HepG2 (cell line): ENCODE measurements at places on chromosomes 6 and 20.
A peak's percentile ranks its signal among the peaks of the same experiment; 100 is the strongest.

GRCh38 chr6:98241630-98242029, 592.7 kb upstream of the POU3F2 start:
- no peak for DNase-seq

DNA sequence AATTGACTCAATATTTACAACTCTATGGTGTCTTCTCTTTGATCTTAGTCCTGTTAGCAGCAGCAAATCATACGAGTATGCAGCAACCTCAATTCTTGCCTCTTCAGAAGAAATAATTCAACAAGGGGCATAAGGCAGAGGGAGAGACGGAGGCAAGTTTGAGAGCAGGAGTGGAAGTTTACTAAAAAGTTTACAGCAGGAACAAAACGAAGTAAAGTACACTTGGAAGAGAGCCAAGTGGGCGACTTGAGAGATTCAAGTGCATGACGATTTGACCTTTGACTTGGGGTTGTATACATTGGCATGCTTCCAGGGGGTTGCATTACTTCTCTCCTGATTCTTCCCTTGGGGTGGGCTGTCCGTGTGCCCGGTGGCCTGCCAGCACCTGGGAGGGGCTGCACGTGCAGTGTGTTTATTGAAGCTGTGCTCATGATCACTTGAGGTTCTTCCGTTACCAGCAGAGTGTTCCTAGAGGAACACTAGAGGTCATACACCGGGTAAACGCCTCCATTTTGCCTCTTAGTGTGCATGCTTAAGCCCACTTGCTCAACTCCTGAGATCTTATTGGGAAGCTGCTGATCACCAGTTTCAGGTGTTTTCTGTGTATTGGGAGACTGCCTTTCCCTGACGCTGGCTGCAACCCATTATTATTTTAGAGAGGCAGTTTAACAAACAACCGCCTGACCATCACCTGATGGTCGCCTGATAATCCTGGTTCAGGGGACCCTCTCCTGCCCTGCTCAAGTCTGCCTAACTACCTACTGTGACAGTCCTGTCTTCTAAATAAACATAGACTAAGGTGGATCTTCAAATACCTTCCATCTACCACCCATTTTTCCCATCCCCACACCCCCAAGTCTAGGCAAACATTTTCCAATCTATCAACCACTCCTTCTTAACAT, 172.4 kb upstream of the MYLIP start:
- peak; percentile 44 for DNase-seq

DNA sequence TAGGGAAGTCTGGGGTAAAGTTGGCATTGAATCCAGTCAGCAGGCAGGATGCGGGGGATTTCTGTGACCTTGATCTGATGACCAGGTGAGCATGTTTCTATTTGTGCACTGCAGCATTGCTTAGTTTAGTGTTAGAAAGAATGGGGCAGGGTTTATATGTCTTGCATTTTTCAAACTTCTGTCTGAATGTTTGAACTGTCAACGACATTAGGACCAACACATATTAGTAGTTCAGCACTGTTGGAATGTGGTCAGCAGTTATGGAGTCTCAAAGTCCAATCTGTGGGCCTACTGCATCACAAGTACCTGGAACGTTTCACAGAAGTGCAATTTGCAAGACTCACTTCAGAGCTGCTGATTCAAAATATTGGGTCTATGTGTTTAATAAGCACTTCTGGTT, 276.6 kb upstream of the BMP2 start:
- peak; percentile 89 for DNase-seq

GRCh38 chr6:21164768-21165326, 428.7 kb upstream of the SOX4 start:
- no peak for DNase-seq

DNA sequence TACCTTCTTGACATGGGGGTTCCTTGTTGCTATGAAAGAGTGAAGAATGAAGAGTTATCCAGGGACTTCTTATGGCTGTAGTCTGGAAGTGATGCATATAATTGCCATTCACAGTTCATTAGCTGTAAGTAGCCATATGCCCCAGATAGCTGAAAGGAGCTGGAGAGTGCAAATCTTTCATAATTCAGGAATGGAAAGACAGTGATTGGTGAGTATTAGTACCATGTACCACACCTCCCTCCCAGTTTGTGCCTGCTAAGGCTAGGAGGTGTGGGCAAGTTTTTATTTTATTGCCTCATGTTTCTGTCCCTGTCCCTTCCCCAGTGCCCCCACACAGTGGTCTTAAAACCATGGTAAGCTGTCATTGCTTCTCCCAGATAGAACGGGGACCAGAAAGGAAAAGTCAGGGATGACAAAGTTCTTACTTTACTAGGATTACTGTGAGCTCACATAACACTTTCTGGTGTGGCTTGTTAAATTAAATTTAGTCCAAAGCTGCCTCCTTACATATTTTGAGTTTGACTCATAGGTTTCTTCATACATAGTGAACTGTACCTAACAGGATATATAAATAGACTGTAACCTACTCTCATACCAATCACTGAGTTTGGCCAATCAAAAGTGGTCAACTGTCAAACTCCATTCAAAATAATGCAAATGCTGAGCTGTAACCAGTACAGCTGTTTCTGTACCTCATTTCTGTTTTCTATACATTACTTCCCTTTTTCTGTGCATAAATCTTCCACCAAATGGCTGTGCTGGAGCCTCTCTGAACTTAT, 119.4 kb downstream of the RFPL4B start:
- DNase-seq: no peak

DNA sequence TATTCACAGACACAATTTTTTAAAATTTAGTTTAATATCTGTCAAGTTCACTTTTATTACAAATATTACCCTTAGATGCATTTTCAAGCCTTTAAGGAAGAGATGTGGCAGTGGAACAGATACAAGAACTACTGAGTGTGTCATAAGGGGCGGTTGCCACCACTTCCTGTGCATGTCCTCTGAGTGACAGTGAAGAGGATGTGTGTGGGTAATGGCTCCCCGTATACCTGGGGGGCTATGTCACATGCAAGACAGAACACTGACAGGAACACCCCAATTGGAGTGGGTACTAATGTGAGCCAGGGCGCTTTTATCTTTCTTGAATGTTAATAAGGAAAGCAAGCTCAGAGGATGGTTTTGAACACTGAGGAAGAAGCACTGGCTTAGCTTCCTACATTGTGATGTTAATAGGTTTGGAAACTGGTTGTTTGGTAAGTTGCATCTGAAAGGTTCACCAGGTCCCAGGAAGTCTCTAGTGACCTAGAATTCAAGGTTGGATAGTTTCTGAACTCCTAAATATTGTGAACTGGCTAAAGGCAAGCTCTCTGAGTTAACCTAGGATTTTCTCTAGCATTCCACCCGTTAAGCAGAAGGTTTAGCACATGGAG, 83.4 kb upstream of the ASF1A start:
- no peak for DNase-seq

- DNase-seq: no peak
Observed at GRCh38 chr20:15610787-15611186, 962.5 kb downstream of the KIF16B start.

DNA sequence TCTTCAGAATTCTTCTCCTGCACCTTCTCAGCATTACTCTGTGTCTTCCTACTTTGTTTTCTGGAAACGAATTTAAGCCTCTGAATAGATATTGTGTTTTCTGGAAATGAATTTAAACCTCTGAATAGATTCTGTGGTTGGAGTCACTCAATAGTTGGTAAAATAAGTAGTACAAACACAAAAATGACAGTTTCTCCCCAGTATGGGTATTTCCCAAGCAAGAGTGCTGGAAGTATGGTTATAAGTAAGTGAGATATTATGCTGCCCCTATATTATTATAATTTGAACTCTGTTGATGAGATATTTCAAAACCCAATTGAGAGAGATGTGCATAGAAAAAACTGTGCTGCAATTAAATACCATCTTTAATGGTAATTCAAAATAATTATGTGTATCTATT, 94.9 kb downstream of the TINAG start:
- DNase-seq: no peak

DNA sequence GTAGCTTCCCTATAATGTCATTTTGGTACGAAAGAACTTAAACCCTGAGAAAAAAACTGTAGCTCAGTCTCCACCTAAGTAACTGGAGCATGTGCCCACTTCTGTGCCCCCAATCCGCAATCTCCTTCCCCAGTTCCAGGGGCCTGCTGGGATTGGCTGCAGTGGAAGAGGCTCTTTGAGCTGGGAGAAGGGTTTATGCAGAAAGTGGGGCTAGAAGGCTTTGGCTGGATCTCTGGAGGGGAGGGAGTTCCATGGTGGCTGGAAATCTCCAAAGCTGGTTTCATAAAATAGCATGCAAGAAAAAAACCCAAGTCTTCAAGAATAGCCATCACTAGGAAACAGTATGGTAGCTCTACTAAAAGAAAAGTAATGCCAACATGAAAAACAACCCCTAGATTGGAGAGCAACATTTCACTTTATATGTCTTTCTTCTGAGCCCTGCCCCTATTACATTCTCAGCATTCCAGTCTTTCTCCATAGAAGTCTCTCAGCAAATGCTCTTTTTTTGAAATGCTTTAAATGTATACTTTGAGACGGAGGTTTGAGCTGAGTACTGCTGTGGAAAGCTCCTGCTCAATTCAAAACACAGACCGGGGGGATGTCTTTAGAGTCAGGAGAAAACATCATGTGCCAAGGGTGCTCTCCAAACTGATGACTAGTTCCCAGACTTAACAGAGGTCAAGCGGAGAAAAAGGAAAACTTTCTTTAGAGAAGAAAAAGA, 36.0 kb upstream of the FOXO3 start:
- no peak for DNase-seq

DNA sequence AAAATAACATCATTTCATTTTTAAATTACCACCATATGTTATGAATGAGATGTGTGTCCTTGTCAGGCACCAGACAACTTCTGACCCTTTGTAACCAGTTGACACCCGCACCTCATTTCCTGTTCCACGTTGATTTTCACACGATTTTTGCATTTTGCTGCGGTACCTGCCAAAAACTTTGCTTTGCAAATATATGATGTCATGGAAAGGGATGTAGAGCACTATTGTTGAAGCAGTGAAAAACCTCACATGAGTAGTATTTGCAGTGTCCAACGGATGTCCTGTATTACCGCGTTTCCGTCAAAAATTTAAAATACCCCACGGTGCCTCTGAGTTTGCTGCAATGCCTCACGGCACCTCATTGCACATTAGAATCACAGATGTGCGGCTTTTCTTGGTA, 115.6 kb downstream of the MTHFD1L start:
- no peak for DNase-seq

DNA sequence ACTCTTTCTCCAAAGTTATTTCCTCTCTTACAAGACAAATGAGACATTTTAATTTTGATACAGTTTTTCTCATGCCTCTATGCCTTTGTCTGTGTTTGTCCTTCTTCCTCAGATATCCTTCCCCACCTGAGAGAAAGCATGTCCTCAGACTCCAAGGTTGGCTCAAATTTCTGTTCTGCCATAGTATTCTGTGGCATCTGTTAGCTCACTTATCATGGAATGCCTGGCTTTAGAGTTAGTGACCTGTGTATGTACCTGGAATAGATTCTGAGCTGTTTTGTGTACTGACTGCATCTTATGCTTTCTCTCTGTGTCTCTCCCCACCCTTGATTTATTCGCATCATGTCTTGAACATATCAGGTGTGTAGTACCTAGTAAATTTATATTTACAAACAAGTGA, 90.0 kb downstream of the CENPW start:
- no peak for DNase-seq

GRCh38 chr6:41683273-41683522, 44.9 kb downstream of the MDFI start:
- DNase-seq: no peak

- peak; percentile 59 for DNase-seq
Observed at GRCh38 chr6:35522660-35523658, 10.3 kb upstream of the TULP1 start.

DNA sequence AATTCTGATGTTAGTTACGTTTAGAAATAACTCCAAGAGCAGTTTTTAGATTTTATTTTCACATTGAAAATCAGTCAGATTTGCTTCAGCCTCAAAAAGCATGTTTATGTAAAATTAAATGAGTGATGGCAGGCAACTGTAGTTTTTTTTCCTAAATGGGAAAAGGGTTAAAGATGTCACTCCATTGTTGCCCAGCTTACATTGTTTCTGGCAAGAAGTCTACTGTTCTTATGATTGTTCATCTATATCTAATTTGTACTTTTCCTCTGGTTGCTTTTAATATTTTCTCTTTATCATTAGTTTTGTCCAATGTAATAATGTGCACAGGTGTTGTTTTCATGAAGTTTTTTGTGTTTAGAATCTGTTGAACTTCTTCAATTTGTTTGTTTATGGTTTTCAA, 6.7 kb upstream of the TTK start:
- DNase-seq: no peak

GRCh38 chr6:140051521-140052512, 677.4 kb upstream of the CITED2 start:
- no peak for DNase-seq
